Tongue (tissue), 3 donors: ENCODE measurements at places on chromosomes 12 and 14. TPM values are rescaled to one million over a fixed set of nuclear protein-coding genes. Genes with fewer than 3 reads are reported as not detected.

DNA sequence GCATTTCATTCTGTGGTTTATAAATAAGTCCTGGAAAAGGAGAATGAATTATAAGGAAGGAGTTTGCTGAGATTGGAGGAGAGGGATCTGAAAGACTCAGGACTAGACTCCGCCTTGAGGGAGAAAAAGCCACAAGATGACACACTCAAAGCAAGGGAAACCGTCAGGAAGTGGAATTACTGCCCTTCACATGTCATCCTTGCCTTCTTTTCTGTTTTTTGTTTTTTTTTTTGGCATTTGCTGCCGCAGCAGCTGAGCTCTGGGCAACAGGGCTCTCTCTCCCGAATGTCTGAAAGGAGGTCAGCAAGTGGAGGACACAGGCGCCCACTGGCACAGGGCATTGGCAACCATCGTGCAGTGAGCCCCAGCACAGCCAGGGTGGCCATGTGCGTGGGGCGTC is 344.9 kb downstream of the DPF3 start:
- no peak for DNase-seq

DNA sequence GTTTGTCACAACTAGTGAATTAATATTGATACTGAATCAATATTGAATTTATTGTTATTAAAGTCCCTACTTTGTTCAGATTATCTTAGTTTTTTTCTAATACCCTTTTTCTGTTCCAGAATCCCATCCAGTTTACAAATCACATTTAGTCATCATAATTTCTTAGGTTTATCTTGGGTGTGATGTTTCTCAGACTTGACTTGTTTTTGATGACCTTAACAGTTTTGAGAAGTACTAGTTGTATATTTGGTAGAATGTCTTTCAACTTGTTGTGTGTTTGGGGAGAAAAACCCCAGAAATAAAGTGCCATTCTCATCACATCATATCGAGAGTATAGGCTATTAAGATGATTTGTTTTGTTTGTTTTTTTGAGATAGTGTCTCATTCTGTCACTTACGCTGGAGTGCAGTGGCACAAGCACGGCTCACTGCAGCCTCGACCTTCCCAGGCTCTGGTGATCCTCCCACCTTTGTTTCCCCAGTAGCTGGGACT is 19.5 kb downstream of the MRPS35 start:
- no peak for DNase-seq

- no peak for DNase-seq
Observed at GRCh38 chr14:71328954-71329353, 421.7 kb downstream of the PCNX1 start.

The DLGAP5 gene
- total RNA-seq, result 12.6 TPM

The LUM gene
- total RNA-seq, result 449 TPM

GRCh38 chr12:45298721-45299692 is 83.1 kb downstream of the ANO6 start:
- DNase-seq, result peak; percentile 47

The GLIPR1L2 gene
- 2.8 TPM for total RNA-seq

GRCh38 chr14:99137001-99137700 is 134.8 kb downstream of the BCL11B start:
- DNase-seq, result peak; percentile 70

DNA sequence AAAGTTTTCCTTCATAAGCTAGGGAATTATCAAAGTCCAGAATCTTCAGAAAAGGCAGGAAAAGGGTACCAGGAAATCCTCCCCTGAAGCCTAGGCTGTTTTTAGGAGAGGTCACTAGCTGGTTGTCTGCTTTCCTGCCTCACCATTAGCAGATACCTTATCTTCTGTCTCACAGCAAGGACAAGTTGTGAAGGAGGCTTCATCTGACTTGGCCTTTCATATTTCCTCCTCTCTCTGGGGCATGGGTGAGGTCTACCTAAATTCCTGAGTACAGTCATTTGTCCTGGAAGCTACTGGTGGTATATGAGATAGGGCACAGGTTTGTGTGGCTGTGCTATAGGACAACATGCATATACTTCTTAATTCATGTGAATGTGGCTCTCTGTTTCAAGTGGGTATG is 2.3 kb downstream of the FOXJ2 start:
- DNase-seq, result no peak

The SMOC1 gene
- total RNA-seq, result 4.0 TPM

DNA sequence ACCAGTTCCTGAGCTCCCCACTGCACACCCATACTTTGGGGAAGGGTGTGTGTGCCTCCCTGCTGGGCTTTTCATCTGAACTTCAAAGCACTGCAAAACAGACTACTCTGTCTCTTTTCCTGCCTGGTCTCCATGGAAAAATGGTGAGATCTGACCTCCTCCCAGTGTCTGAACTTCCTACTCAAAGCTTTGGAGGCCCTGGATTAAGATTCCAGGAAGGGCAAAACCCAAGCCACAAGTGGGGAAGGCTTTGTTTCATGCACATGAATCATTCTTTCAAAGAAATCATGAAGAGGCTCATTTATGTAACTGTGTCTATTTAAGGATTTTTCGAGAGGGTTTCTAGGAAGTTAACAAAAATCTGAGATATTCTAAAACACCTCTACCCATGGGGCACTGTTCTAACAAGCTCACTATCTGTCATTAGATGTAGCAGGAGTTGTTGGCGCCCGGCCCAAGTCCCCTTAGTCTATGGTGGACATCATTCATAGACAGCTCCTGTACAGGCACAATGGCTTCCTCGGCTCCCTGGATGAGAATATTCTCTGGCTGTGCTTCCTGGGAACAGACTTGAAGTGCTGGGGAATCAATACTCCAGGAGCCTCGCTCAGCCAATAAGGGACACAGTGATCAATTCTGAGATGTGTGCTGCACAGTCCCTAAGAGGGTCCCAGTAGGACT is 224.0 kb downstream of the KTN1 start:
- no peak for DNase-seq

GRCh38 chr12:31962076-31962475 is 2.9 kb downstream of the RESF1 start:
- no peak for DNase-seq

The TROAP gene
- 7.7 TPM for total RNA-seq

GRCh38 chr14:85224241-85224640 is 305.7 kb upstream of the FLRT2 start:
- DNase-seq, result no peak

The KLRF1 gene
- 0.51 TPM for total RNA-seq

DNA sequence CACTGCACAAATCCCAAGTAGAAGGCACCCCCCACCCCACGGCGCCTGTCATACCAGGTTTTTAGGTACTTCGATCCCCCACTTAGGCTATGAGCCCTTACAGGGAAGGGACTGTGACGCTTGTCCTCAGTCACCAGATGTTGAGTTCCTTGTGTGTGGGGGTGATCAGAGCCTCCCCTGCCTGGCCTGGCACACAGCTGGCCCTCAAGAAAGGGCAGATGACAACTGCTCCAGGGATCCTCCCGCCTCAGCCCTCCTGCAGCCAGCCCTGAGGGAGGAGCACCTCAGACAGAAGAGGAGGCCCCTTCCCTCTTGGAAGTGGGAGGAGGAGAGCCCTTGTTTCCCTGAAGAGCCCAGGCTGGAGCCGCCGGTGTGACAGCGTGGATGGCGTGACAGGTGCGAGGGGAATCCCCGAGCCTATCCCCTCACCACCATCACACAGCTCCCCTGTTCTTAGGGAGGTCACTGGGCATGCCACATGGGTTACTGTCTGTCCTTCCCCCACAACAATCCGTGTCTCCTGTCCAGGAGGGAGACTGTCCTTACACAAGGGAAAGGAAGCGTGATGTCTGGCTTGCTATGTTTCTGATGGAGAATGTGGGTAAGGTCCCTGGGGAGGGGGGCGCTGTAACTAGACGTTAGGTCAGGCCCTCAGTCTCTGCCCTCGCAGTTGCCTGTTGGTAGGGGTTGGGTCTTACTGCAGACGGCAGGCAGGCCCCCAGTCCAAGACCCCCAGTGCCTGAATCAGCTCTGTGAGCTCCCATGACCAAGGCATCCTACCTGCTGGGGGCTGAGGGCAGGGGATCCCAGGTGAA is 31.4 kb downstream of the P2RX4 start:
- DNase-seq, result peak; percentile 50

DNA sequence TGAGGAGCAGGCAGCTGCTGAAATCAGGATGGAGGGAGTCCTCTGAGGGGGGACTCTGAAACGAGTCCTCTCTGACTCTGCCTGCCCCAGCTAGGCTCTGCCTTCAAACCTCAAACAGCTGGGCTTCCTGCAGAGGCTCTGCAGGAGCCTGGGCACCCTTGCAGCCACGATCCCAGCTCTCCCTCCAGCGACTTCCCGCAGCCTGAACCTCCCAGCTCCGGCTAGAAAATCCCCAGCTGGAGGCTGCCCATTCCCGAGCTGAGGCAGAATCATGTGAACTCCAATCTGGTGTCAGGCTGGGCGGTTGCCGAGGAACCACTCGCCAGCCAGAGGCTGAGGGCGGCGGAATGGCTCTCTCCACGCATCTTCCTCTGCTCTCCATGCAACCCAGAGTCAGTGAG is at the start of gene GPR68:
Gene GPR68, minus strand, starts transcription at position 204 of the 401 bp plus-strand sequence. CDS start 9,654 bp downstream, outside the sequence.
- peak; percentile 45 for DNase-seq

DNA sequence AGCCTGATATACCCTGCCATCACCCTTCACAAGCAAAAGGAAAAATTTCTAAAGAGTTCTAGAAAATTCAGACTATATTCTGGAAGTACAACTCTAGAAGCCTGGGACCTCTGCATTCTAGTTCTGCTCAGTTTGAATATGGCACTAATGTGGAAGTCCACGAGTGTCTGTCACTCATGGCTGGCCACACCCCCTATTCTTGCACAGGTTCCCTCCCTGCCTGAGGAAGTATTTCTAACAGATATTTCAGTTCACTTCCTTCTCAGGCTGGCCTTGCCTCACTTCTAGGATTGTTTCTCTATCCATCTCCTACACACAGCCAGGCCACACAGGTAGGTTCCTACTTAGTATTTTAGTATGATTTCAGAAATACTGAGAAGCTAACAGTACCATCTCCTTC is 67.4 kb downstream of the PHLDA1 start:
- DNase-seq, result no peak

GRCh38 chr14:88233915-88234314 is 89.2 kb downstream of the KCNK10 start:
- peak; percentile 11 for DNase-seq

DNA sequence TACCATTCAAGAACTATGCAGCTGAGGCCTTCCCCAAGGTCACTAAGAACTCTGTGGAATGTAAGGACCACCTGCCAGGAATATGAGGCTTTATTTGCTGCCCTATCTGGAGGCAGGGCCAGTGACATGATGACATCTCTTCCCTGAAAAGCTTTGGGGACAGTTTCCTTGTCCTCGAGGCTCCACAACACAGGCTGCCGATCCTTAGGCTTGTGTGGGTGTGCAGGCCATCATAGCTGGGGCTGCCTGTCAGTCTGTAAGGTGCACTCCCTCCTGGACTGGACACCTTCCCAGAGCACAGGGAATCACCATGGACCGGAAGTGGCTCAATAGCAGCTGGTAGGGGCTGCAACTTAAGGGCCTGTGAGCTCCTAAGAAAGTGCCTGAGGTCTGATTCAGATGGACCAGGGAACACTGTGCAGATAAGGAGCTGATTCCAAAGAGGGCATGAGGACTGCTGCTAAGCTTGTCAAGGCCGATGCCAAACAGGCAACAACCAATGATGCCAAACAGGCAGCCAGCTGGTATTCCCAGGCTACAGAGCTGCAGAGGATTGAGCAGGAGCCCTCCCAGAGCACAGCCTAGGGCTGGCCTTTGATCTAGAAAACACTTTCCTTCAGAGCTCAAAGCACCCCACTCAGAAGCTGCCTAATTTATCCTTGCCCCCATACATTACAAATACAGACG is 84.3 kb downstream of the CRACR2A start:
- no peak for DNase-seq

The PRKCH gene
- 34.4 TPM for total RNA-seq
